Stimulated activated CD4-positive, alpha-beta T cell treated with anti-CD3 and anti-CD28 coated beads, Interleukin-1b, Interleukin-23, amount 100 ng/mL, for 24 hours (primary cell): ENCODE measurements at places on chromosomes 2 and 18.

DNA sequence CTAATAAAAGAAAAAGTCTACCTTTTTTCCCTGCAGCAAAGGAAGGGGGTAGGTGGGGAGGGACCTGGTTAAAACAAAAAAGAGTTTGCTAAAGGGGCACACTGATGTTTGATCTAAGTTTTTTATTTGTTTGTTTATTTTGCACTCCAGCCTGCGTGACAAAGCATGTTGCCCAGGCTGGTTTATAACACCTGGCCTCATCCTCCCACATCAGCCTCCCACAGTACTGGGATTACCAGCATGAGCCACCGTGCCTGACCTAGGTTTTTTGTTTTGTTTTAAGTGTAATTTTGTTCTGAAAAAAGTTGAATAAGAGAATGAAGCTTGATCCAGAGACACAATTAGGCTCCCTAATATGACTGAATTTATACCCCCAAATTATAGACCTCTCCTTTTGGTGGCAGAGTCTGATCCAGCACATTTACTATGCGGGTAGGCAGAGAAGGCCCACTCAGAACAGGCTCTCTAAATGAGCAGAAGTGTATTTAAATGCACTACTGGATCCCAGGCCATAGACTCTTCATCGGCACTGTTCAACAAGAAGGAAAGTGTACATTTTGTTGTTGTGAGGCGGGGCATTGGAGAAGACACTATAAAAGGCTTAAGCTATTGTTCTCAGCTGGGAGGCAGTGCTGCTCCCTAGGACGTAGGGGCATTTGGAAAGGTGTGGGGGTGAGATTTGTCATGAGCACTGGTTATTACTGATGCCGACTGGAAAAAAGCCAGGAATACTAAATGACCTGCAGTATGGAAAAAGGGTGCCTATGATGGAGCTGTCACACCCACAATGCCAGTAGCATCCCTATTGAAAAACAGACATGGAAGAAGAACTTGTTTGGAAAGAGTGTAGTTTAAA, 32.4 kb downstream of the MRPS9 start:
- DNase-seq: no peak

- DNase-seq: no peak
Measured at GRCh38 chr2:239154971-239155805, 245.6 kb downstream of the HDAC4 start.

DNA sequence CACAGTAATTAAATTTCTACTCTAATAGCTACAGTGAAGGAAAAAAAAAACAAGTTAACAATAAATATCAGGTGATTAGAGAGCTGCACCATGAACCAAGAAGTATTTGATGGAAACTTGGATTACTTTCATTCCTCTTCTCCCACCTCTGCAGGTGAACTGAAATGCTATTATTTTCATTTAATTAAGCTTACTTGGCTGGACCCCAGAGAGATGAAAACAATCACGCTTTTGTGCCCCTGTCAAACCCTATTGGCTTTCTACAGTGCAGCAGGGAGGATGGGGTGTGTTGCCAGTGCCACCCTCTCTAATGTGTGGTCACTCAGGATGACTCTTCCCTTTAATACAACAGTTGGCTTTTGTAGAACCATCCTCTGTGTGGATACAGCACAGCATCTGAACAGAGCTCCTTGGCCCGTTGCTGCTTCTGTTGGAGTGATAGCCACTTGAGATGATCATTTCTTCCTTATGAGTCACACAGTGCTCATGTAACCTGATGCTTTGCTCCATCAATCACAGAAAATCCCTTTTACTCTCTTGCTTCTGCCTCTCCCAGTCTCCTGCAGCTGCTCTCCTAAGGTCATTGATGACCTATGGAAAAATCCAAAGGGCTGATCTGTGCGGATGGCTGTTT, 5.5 kb upstream of the ARL4C start:
- no peak for DNase-seq

GRCh38 chr2:27920148-27920885, 29.8 kb downstream of the BABAM2 start:
- no peak for DNase-seq

DNA sequence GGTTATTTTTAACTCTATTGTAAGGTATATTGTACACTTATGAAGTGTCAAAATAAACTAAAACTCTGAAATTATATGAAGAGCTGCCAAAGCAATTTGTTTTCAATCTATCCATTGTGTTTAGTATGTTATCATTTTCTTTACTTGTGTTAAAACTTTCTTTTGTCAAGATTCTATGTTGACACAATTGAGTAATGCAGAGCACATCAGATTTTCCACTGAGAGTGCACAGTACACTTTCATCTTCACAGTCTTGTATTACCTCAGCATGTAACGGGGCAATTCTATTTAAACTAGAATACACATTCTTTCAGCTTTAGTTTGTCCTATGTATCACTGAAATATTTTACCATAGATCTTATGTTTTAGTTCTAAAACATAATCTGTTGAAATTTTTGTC, 304.4 kb upstream of the ZC3H15 start:
- no peak for DNase-seq

GRCh38 chr18:29892960-29893558, 1149.5 kb downstream of the DSC3 start:
- no peak for DNase-seq

GRCh38 chr2:111918383-111918806, 20.0 kb downstream of the MERTK start:
- DNase-seq: no peak
